ENCODE measurements at places on chromosomes 2 and 18. TPM values are rescaled to one million over a fixed set of nuclear protein-coding genes. Genes with fewer than 3 reads are reported as not detected.

DNA sequence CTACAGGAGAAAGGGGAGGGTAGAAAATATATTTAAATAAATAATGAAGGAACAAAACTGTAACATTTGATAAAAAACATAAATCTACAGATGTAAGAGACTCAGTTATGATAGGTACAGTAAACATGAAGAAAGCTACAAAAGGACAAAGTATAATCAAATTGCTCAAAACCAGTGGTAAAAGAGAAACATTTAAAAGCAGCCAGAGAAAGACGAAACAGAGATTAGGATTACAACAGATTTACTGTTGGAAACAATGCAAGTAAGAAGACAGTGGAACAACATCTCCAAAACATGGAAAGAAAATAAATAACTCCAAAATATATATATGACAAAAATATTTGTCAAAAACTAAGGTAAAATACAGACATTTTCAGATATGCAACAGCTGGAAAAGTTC, 307.7 kb upstream of the REV1 start:
- DNase-seq: no peak

DNA sequence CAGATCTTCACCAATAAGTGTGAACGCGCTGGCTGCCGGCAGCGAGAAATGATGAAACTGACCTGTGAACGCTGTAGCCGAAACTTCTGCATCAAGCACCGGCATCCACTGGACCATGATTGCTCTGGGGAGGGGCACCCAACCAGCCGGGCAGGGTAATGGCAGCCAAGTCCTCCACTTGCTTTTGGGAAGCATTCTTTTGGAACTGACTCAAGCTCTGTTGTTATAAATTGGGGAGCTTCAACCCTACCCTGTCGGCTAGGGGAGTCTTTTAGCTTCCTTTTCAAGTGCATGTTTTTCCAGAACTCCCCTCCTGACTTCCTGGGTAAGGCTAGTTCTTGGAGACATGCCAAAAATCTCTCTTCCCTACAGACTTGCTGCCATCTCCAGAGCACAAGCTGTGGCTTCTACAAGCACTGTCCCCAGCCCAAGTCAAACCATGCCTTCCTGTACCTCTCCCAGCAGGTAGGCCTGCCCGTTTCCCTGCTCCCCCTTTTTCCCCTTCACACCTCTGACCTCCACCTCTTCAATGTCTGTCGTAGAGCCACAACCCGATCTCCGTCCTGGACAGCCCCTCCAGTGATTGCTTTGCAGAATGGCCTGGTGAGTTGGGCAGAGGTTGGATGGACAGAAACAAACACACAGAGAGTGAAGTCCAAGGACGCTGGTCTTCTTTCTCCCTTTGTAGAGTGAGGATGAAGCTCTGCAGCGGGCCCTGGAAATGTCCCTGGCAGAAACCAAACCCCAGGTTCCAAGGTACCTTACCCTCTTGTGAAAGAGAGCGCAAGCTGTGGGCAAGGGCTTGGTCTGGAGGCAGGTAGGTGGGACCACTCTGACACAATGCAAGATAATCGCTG, 1.5 kb downstream of the ZFAND2B start:
- DNase-seq: peak; percentile 54

- DNase-seq: peak; percentile 73
These were observed 131.5 kb downstream of the ZNF532 start for GRCh38 chr18:58996131-58996641.

- peak; percentile 24 for DNase-seq
These were observed 9.6 kb downstream of the MARCHF4 start for GRCh38 chr2:216362730-216363129.

GRCh38 chr2:175734686-175735085, 267.4 kb downstream of the LNPK start:
- DNase-seq: peak; percentile 64

DNA sequence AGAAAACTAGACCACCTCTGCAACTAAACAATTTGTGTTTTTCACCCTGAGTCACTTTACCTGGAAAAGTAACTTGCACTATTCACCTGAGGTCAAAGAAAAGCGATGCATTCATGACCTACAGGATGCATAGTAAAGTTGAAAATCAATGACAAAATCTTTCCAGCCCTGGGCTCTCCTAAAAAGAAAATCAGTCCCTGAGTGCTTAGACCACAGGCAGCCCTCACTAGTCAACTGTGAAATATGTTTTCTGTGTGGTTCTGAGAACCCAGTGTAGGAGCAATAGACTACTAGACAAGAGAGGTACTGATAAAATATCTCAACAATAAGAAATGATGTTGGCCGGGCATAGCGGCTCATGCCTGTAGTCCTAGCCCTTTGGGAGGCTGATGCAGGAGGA, 133.1 kb downstream of the TXNL1 start:
- no peak for DNase-seq

GRCh38 chr2:160418398-160418765, 75.2 kb downstream of the RBMS1 start:
- no peak for DNase-seq

GRCh38 chr2:24015562-24016375, 5.9 kb downstream of the MFSD2B start:
- DNase-seq: peak; percentile 90

- peak; percentile 53 for DNase-seq
These were observed 94.0 kb upstream of the SULT1C3 start for GRCh38 chr2:108145557-108146326.

DNA sequence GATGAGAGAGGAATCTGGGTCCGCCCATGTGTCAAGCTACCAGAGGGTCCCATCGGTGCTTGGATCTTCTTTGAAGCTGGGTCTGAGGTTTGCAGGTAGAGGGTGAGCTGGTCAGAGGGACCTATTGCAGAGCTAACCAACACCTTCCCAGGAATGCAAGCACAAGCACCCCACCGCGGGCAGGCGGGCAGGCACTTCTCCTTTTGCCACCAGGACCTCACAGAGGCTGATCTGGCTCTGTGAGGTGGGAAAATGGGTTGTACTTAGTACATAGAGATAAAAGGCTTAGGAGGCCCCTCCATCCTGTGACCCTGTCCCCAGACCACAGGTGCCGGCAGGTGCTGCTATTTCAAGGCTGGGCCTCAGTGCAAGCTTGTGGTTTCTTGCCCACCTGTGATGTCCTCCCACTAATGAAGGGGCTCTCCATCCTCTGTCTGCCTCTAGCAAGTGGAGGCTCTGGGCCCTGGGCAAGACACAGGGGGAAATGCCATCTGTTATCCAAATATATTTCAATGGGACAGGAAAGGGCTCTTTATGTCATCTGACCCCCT, 31.4 kb upstream of the IL37 start:
- DNase-seq: no peak

NOSTRIN gene
- total RNA-seq: not detected

COL6A3 gene
- total RNA-seq: 9.2 TPM

MC5R gene
- total RNA-seq: not detected

Measured in LHCN-M2 (cell line).